Suppressor macrophage treated with lipopolysaccharide for 1 hour (primary cell): ENCODE measurements at places on chromosomes 2 and 18.
A peak's percentile ranks its signal among the peaks of the same experiment; 100 is the strongest.

DNA sequence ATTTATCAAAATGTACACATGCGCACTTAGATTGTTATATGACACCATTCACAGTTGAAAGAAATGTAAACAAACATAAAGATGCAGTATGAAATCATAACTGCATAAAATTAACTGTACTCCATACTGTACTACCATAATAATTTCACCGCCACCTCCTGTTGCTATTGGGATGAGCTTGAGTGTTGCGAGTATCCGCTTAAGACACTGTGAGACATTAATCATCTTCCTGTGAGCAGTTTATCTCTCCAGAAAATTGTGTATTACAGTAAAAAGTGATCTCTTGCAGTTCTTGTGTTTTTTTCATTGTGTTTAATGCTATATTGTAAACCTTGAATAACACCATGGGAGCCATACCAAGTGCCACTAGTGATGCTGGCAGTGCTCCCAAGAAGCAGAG lies 46.1 kb downstream of the OLA1 start:
- DNase-seq: no peak

GRCh38 chr18:53639687-53640086 lies 584.8 kb downstream of the MBD2 start:
- no peak for DNase-seq

DNA sequence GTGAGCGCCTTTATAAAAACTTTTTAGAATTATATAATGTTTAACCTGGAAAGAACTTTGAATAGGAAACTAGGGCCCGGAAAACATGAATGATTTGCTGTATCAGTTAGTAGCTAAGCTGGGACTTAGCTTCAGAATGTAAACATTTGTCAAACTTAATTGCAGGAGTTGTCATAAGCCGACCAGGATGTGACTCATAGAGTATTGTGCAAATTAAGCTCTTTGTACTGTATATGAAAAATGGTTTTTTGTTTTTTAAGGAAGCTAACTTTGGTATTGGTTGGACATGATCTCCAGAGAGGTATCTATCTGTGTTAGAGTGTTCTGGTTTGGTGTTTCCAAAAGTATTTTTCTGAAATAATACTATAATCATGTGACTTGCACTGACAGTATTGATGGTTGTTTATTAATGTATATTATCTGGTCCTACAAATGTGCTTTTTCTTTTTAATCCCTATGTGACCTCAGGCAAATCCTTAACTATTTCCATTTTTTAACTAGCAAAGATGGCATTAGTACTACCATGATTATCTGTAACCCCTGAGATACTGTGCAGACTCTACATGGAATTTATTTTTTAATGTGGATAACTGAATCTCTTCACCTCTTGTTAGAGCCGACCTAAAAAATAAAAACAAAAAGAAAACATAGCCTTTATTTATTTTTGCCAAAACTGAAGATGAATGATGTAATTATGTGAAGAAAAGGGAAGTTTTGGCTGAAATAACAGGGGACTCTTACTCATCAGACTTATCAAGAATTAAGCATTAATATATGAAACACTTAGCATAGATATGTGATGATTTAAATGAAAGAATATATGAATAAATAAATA lies 11.7 kb downstream of the YIPF4 start:
- DNase-seq: peak; percentile 65

- peak; percentile 63 for DNase-seq
Observed at GRCh38 chr2:48170281-48170680, 264.0 kb upstream of the FBXO11 start.

GRCh38 chr2:172560721-172561120 lies 4.8 kb downstream of the PDK1 start:
- DNase-seq: no peak

DNA sequence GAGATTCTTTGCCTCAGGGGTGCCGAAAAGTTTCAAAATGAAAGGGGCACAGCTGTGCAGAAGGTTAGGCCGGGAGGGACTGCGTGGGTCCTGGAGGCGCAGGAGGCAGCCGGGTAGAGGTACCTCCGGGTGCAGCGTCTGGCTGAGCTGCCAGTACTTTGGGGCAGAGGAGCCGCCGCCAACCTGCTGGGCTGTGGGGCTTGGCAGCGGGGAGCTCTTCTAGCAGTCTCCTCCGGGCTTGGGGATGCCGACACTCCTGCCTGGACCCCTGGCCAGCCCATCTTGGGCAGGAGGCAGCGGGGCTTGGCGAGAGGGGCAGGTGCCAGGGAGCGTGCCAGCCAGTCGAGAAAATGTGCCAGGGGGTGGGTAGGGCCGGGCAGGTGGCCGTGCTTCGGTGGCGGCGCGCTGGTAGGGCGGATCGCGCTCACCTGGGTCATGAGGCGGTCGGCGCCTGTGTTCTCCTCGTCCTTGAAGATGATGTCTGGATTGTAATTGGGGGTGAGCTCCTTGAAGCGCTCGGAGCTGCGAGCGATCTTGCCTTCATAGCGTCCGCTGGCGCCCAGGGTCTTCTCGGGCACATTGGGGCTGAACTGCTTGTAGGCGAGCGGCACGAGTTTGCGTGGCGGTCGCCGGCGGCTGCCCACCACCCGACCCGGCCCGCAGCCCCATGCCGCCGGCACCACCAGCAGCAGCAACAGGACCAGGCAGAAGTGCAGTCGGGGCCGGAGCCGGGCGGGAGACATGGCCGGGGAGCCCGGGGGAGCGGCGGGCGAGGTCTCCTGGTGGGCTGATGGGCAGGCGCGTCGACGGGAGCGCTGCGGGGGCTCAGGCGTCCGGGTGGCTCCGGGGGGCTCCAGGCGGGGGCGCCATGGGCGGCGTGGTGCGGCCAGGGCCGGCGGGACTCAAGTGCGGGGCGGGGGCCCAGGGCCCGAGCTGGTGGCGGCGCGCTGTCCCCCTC lies 717 bp downstream of the IHH start:
- no peak for DNase-seq

DNA sequence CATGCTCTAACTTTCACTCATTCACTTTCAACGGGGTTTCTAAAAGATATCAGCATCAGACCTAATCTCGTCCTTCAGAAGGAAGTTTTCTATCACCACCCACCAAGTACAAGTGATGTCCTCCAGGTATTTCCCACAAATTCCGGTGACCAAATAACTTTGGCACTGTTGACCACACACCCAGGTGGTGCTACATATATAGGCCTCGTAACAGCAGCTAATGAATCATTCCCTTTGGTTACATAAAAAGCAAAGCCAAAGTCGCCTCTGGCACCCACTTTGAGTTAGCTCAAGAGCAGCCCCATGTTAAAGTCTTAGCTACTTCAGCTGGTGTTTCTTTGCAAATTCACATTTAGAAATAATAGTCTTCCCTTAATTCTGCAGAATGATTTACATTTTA lies 138.2 kb upstream of the OSR1 start:
- no peak for DNase-seq

- no peak for DNase-seq
Observed at GRCh38 chr2:38224821-38225437, 149.0 kb upstream of the CYP1B1 start.
